NCI-H446 (cell line): ENCODE measurements at places on chromosomes 6 and 20.

DNA sequence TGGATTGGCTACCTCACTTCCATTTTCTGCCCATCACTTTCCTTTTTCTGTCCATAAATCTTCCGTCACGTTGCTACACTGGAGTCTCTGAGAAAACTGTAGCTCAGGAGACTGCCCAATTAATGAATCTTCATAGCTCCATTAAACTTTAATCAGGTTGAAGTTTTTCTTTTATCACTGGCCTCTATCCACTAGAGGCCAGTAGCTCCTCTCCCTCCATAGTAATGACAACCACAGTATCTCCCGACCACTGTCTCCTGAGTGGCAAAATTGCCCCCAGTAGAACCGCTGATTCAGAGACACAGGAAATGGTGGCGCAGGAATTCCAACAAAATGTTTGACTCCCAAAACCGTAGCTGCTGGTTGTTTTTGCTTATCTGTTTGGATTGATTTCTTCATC, 18.4 kb upstream of the DOK5 start:
- DNase-seq = no peak

- DNase-seq = no peak
These were observed 402 bp downstream of the OSBPL2 start for GRCh38 chr20:62238569-62239277.

- no peak for DNase-seq
These were observed 137.7 kb upstream of the SLC22A16 start for GRCh38 chr6:110614106-110614505.

DNA sequence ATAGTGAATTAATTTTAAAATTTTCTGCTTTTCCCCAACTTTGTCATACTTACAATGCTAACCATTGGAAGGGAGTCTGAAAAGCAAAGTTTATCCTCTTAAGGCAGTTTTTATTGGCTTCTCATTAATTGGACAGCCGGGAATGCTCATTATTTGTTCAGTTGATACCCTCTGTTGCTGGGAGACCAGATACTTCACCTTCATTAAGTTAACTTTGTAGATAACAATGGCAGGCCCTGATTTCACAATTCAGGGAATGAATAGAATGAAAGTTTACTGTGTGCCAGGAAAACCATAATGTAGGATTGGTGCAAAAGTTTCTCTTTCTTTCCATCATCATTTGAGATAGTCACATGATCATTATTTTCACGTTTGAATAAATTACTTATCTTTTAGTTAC, 49.0 kb downstream of the COL19A1 start:
- no peak for DNase-seq

DNA sequence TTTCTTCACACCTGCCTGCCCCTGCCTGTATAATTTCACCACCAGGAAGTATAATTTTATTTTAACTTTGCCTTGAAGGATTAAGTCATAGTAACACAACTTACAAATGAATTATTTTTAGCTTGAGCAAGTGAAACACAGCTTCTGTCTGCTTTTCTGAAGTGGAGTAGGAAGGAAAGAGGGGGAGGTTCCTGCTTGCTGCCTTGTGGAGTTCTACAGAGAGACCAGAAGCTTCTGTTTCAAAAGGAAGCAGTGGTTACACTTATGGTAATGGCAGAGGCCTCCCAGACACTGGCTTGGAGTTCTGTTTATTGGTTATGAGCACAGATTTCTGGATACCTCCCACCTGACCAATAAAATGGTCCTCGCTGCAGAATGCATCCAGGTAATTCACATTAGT, 159.6 kb downstream of the TMEM200A start:
- no peak for DNase-seq

DNA sequence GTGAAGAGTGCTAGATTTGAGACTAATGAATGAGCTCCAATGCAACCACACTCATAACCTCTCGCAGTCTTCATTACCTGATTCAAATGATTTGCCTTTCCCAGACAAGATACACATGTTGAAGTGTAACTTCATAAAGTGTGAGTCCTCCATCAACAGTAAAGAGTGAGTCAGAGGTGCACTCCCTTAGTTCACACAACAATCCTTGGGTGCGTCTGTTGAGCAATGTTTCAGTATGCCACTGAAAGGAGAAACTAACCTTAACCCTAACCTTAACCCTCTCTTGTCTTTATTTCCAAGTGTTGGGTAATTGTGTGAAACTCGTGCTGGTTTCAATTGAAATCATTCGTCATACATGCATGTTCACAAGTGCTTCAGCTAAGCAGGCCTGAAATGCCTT, 21.0 kb upstream of the RIN2 start:
- no peak for DNase-seq

GRCh38 chr6:150925976-150926375, 60.5 kb downstream of the MTHFD1L start:
- no peak for DNase-seq

DNA sequence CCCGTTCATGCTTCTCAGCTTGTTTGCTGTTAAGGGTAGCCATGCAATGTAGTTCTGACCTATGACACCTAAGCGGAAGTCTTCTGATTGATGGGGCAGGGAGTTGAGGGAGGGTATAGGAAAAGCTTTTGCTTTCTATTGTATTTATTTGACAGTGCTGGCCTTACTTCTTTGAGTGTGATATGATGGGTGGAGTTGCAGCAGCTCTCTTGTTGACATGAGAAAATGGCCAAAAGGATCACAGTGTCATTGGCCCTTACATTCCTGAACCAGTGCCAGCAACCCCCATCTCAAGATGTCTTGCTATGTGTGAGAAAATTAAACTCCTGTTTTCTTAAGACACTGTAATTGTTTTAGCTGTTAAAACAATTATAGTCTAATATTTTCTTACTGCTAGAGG, 117.5 kb downstream of the SAMD5 start:
- no peak for DNase-seq

DNA sequence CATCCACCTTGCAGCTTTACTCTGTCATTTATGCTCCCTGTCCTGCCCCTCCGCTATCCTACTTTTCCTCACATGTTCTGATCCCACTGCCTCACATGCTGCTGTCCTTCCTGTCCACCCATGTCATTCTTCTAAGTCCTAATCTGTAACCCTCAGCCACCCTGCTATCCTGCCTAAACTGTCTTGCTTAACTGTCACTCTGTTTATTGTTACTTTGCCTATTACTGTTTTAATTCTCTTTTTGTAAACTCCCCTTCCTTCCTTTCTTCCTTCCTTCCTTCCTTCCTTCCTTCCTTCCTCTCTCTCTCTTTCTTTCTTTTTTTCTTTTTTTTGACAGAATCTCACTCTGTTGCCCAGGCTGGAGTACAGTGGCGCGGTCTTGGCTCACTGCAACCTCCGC, 1.4 kb downstream of the CUL9 start:
- DNase-seq = no peak

DNA sequence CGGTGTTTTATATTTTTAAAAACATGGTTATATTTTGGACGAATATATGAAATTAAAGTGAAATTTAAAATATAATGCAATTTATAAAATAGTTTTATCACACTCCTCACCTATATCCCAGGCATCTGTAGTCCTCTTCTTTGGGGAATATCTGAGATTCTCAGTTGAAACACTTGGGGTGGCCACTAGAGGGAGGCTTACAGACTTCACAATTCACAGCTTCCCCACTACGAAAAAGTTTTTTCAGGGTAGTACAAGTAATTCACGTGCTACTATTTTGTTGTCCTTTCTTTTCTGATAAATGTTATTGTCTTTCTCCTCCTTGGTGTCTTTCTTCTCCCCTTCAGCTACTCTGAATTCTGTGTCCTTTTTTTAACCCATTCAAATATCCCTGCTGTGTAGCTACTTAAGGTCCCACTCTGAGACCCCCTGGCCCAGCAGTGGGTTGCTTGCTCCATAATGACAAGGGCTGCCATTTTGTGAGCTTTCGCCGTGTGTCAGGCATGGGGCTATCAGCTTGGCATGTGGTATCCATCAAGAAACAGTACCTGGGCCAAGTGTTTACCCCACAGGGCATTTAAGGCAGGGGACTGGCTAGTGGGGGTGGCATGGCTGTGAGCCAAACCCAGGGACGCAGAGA, 43.6 kb upstream of the PHACTR3 start:
- DNase-seq = no peak

GRCh38 chr6:11613858-11614257, 76.3 kb downstream of the TMEM170B start:
- no peak for DNase-seq

DNA sequence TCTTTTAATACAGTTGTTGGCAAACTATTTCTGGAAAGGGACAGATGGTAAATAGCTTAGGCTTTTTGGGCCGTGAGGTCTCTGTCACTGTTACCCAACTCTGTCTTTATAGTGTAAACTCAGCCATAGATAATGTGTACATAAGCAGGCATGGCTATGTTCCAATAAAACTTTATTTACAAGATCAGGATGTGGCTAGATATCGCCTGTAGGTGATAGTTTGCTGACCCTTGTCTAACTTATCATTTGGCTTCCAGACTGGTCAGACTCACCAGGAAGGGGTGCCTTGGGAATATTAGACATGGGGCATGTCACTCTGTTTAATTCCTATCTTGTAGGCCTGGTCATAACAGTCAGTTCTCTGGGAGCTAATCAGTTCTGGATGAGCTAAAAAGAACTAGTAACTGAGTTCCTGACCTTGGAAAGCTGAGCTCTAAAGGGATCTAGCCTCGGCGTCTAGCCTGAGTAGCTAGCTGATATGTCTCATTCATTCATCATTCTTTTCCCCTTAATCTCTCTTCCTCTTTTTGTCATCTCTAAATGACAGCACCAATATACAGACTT, 163.6 kb downstream of the SLC16A10 start:
- DNase-seq = no peak

DNA sequence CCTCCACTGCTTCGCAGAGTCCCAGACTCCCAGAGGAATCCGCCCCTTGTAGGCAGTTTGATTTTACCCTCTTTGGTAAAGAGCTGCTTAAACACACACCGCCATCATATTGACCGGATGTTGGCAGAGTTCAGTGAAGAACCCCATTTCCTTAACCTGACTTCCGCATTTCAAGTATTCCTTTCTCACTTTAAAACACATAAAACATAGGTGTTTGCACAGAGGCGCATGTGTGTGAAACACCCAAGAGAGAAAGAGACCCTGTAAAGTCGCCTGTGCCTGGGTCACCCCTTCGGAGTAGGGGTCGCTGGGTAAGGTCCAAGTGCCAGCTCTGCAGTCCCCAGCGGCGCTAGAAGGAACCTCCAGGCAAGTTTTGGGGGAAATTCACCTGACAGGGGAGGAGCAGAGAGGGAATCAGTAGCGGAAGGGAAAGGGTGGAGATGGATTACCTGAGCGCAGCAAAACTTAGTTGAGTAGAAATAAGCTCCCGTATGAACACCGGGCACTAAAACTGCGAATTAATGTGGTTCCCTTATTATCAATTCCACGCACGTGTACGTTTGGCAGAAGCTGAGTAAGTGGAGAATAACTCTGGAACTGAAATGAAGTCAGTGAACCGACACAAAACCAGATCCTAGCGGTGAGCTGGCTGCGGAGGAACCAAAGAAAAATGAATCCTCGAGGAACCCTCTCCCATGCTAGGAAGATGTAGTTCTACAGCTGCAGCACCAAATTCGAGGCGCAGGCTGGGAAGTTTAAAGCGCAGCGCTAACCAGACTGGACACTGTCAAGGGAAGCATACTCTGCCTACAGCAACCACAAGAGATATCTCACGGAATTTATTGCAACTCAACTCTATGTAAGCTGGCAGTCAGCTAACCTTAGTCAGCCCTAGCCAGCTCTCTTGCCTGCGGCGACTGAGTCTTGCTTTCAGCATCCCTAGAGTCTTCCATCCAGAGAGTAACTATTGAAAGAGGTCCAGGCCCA, 3.5 kb upstream of the HTR1B start:
- DNase-seq = no peak

DNA sequence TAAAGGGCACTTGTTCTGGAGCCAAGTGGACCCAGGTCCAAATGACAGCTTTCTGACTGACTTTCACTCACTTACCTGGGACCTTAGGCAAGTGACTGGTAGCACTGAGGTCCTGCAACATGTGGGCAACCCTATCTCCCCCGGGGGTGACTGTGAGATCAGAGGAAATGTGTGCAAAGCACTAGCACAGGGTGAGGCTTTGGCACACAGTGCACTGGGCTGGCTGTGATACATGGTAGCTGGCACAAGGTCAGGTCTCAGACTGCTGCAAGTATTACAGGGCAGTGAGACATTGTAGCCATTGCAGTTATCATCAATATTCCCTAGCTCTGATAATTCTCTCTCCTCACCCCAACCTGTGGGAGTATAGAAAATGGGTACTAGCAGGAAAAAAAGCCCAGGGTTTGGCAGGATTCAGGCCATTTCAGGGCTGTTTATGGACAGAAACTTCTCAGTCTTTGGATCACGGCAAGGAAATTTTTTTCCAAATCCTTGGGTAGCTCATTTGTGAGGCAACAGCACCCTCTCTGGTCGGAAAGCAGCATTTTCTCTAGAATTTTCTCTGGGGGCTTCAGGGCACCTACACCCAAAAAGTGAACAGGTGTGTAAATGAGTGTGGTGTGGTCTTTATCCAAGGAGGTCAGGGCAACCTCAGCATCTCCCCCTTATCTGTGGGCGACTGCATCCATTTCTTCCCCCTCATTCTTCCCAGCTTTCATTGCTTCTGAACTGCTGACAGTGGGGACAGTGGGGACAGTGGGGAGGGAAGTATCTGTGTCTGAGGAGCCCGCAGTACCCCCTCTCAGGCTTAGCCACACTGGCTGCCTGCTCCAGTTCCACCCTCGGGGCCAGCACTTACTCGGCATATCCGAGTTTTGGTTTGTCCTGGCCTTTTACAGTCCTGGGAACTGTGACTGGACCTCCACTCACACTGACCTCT, 148.7 kb upstream of the PHACTR3 start:
- DNase-seq = peak; percentile 65

DNA sequence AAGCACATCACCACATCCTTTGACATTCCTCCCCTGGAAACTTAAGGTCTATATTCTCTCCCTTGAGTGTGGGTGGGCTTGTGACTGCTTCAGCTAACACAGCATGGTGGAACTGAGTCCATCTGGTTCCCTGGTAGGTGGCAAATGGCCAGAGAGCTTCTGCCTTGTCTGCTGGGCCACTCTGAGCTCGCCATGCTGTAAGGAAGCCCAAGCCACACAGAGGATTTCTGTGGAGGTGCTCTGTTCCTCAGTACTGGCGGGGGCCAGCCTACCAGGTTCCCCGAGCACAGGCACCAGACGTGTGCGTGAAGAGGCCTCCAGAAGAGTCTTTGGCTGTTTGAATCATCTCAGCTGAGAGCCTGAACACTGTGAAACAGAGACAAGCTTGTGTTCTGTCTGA, 41.6 kb upstream of the PMEPA1 start:
- DNase-seq = no peak

DNA sequence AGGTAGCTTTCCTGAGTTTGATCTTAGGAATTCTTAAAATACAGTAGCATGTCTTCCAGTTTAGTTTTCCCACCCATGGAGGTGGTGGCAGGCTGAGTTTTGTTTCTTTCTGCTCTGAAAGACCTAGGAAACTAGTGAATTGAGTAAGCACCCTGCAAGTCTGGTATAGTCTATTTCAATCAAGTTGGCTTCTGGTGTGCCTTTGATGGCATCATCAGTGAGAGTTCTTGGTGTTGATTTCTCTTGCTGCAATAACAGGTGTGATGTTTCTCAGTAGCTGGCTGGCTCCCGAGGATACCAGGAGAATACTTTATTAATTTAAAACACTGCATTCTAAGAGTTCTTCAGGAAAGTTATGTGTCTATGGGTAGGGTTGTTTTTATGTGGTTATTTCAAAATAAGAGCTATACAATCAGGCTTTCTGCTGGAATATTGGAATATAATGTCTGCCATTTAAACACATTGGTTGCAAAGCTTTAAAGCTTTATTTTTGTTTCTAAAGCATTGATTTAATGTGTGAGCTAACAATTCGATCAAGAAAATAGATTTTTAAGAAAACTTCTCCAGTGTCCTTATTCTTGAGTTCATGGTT, 19.0 kb downstream of the VAPB start:
- no peak for DNase-seq

- no peak for DNase-seq
These were observed 2.7 kb upstream of the TUBB2A start for GRCh38 chr6:3159805-3160781.

- DNase-seq = no peak
These were observed 576 bp downstream of the NECAB3 start for GRCh38 chr20:33673410-33674293.
